ENCODE measurements at places on chromosomes 11 and 22.

DNA sequence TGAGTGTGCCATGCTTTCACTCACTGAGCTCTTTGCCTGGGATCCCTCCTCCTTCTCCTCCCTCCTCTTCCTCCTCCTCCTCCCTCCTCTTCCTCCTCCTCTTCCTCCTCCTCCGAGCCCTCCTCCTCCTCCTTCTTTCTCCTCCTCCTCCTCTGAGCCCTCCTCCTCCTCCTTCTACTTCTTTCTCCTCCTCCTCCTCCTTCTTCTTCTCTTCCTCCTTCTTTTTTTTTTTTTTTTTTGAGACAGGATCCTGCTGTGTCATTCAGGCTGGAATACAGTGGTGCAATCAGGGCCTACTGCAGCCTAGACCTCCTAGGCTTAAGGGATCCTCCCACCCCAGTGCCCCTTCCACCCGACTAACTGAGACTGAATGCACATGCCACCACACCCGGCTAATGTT is 62.3 kb downstream of the DEUP1 start:
- no peaks in the 10 kb centered on the region for H3K27me3 ChIP-seq
- DNase-seq: no peak
- no peak overlapping the region for H3K4me3 ChIP-seq
- no peaks in the 10 kb centered on the region for H3K36me3 ChIP-seq
- no peaks in the 10 kb centered on the region for H3K4me1 ChIP-seq

GRCh38 chr11:43360361-43361032 is 1.8 kb downstream of the TTC17 start:
- H3K27ac ChIP-seq: no peak overlapping the region
- no peaks in the 10 kb centered on the region for H3K4me1 ChIP-seq
- no peaks in the 10 kb centered on the region for H3K27me3 ChIP-seq
- no peak for DNase-seq
- H3K4me3 ChIP-seq: no peak overlapping the region
- no peaks in the 10 kb centered on the region for H3K36me3 ChIP-seq

DNA sequence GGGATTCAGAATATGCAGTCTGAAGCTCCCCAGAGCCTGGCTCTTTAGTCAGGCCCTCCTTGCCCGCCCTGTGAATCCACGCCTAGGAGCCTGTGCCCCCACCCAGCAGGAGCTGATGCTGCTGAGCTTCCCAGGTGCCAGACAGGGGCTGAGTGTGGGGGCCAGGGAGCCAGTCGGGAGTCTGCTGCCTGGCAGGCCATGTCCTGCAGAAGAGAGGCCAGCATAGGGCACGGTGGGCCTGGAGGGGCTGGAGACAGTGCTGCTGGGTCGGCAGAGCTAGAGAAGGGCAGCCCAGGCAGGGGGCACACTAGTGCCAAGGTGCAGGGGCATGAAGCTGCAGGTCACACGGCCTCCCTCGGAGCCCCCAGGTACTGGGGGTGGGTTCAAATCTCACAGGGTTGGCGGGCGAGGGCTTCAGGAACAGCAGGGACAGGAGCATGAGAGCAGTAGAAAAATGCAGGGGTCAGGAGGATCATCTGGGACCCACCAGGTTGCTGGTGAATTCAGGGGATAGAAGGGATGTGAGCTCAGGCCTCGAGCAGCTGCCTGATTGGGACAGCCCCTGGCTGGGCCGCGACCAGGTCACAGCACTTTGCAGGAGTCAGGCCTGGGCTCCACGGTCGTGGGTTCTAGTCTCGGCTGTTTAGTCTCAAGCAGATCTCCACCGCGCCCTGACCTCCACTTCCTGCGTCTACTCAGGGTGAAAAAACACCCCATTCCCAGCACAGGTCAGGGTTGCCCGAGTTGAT is 4.1 kb upstream of the SEPTIN5 start:
- peaks cover 18% of the 10 kb centered on the region for H3K27me3 ChIP-seq
- H3K4me3 ChIP-seq: no peak overlapping the region

DNA sequence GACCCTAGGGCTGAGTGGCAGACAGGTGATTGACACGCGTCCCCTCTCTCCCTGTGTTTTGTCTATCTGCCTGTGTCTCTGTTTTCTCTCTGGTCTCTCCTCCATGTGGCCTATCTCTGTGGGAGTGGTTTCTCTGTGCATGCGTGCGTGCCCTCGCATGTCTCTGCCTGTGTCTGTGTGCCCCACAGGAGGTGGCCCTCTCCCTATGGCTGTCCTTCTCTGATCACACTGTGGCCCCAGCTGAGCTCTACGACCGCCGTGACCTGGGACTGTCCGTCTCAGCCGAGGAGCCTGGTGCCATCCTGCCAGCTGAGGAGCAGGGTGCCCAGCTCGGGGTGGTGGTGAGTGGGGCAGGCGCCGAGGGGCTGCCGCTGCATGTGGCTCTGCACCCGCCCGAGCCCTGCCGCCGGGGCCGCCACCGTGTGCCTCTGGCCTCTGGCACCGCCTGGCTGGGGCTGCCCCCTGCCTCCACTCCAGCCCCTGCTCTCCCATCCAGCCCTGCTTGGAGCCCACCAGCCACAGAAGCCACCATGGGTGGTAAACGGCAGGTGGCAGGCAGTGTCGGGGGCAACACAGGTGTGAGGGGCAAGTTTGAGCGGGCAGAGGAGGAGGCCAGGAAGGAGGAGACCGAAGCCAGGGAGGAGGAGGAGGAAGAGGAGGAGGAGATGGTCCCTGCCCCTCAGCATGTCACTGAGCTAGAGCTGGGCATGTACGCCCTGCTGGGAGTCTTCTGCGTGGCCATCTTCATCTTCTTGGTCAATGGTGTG is 11.6 kb downstream of the TMEM132A start:
- no peak overlapping the region for H3K27ac ChIP-seq
- H3K27me3 ChIP-seq: no peaks in the 10 kb centered on the region
- no peaks in the 10 kb centered on the region for H3K4me1 ChIP-seq

- H3K36me3 ChIP-seq: no peaks in the 10 kb centered on the region
- no peak for DNase-seq
- no peak overlapping the region for H3K4me3 ChIP-seq
- no peak overlapping the region for H3K27ac ChIP-seq
These were observed 16.3 kb upstream of the VSIG10L2 start for GRCh38 chr11:125929445-125930075.

DNA sequence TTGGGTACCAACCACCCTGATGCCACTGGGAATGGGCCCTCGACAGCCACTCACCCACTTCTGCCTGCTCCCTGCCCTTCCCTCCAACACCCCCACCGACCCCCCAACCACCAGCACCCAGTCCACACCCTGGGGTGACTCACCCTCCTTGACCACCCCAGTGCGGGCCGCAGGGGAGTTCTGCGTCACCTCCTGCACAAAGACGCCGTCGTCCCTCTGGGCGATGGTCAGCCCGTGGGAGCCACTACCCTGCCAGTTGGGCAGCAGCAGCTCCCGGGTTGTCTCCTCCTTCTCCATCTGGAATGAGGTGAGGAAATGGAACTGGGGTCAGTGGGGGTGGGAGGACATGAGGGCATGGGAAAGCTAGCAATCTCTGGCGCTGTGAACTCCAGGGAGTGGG is 10.8 kb downstream of the AHNAK start:
- peaks cover 45% of the 10 kb centered on the region for H3K36me3 ChIP-seq
- H3K4me1 ChIP-seq: peaks cover 31% of the 10 kb centered on the region
- no peak for DNase-seq
- no peaks in the 10 kb centered on the region for H3K27me3 ChIP-seq

DNA sequence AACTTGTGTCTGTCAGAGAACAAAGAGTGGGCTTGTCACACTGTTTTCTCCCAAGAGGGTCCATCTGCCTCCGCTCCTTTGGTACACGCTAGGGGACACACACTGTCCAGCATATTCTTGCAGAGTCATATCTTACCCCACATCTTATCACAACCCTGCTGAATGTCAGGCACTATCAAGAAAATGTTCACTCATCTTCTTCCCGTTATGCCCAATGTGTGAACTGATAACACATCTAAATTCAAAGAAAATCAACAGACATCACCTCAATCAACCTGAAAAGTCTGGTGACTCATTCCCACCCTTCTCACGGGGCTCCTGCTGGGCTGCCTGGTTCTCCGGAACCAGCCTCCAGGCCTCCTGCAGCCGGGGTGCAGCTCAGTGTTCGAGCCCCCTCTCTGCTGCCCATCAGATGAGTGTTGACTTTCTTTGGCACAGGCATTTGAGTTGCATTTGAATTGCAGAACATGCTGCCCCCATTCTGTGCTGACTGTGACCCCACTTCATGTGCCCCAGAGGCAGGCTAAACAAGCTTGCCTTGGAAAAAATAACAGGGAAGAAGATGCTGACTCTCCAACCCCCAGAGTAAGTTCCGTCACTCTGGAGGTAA is 19.4 kb downstream of the GRAP2 start:
- H3K27ac ChIP-seq: no peak overlapping the region
- H3K4me1 ChIP-seq: no peaks in the 10 kb centered on the region
- DNase-seq: no peak
- no peaks in the 10 kb centered on the region for H3K27me3 ChIP-seq

GRCh38 chr22:44870021-44870420 is 117.6 kb downstream of the ARHGAP8 start:
- no peak for DNase-seq
- no peaks in the 10 kb centered on the region for H3K36me3 ChIP-seq
- H3K4me3 ChIP-seq: no peak overlapping the region
- H3K4me1 ChIP-seq: no peaks in the 10 kb centered on the region
- H3K27me3 ChIP-seq: no peaks in the 10 kb centered on the region

GRCh38 chr11:6480299-6480914 is 724 bp downstream of the ARFIP2 start:
- H3K27me3 ChIP-seq: no peaks in the 10 kb centered on the region
- peak overlapping the region; percentile 64 for H3K4me3 ChIP-seq
- peak overlapping the region; percentile 87 for H3K27ac ChIP-seq

GRCh38 chr11:131592734-131593133 is 222.3 kb downstream of the NTM start:
- no peak for DNase-seq
- no peak overlapping the region for H3K27ac ChIP-seq
- no peaks in the 10 kb centered on the region for H3K27me3 ChIP-seq
- H3K4me1 ChIP-seq: no peaks in the 10 kb centered on the region
- no peak overlapping the region for H3K4me3 ChIP-seq
- H3K36me3 ChIP-seq: no peaks in the 10 kb centered on the region

DNA sequence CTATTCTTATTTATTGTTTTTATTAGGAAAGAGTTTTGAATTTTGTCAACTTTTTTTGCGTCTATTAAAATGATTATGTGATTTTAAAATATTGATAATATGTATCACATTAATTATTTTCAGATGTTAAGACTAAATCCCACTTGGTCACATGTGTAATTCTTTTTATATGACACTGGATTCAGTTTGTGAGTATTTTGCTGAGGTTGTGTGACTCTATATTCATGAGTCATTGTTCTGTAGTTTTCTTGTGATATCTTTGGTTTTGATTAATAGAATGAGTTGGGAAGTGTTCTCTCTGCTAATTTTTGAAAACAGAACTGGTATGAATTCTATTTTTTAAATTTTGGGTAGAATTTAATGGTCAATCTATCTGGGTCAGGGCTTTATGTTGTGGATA is 317.9 kb downstream of the ETS1 start:
- H3K4me1 ChIP-seq: no peaks in the 10 kb centered on the region
- H3K27me3 ChIP-seq: no peaks in the 10 kb centered on the region
- no peak overlapping the region for H3K4me3 ChIP-seq
- no peak for DNase-seq

- DNase-seq: no peak
- no peak overlapping the region for H3K4me3 ChIP-seq
- H3K27me3 ChIP-seq: no peaks in the 10 kb centered on the region
- no peaks in the 10 kb centered on the region for H3K4me1 ChIP-seq
These were observed 19.8 kb downstream of the LRP4 start for GRCh38 chr11:46898396-46899095.

- H3K27me3 ChIP-seq: no peaks in the 10 kb centered on the region
- H3K27ac ChIP-seq: no peak overlapping the region
- H3K36me3 ChIP-seq: no peaks in the 10 kb centered on the region
- DNase-seq: peak; percentile 69
- no peaks in the 10 kb centered on the region for H3K4me1 ChIP-seq
These were observed 6.5 kb upstream of the SPON1 start for GRCh38 chr11:13955971-13956421.

- H3K27me3 ChIP-seq: no peaks in the 10 kb centered on the region
- no peak overlapping the region for H3K4me3 ChIP-seq
- no peaks in the 10 kb centered on the region for H3K36me3 ChIP-seq
- H3K27ac ChIP-seq: no peak overlapping the region
These were observed 24.1 kb downstream of the APOL3 start for GRCh38 chr22:36136475-36136874.

DNA sequence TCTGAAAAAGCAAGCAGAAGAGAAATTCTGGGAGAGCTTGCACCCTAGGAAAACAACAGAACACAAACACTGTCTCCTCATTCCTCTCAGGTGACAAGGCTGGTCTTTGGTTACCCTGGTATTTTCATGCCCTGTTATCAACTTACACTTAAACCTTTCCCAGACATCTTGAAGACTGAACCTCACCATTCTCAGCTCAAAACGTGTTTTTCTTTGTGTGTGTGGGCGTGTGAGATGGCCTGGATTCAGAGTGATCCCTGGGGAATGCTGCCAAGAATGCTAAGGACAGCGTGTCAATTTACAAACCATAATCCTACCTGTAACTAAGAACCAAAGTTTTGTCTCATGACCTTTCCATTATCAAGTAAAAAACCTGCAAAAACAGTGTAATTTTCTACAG is 33.3 kb downstream of the ELF5 start:
- no peak overlapping the region for H3K4me3 ChIP-seq
- H3K36me3 ChIP-seq: no peaks in the 10 kb centered on the region
- no peak overlapping the region for H3K27ac ChIP-seq
- H3K4me1 ChIP-seq: no peaks in the 10 kb centered on the region

DNA sequence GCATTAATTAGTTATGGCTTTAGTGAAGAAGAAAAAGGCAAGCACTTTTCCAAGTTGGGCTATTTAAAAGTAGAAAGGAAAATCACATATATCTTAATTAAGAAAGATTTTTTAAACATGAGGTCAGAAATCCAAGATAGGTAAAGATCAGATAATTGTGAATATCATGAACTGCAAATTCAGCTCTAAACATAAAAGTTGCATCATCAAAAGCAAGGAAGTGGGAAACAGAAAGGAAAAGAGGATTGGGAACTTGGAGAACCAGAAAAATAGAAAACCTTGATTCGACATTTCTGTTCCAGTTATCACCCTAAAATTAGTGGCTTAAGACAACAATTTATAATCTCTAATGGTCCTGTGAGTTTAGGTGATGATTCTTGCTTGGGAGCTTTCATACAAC is 17.5 kb downstream of the KBTBD3 start:
- H3K4me1 ChIP-seq: no peaks in the 10 kb centered on the region
- H3K4me3 ChIP-seq: no peak overlapping the region
- H3K36me3 ChIP-seq: no peaks in the 10 kb centered on the region

- H3K36me3 ChIP-seq: no peaks in the 10 kb centered on the region
- DNase-seq: no peak
- no peak overlapping the region for H3K27ac ChIP-seq
- no peaks in the 10 kb centered on the region for H3K27me3 ChIP-seq
These were observed 65.6 kb downstream of the SHANK2 start for GRCh38 chr11:71186806-71187205.

DNA sequence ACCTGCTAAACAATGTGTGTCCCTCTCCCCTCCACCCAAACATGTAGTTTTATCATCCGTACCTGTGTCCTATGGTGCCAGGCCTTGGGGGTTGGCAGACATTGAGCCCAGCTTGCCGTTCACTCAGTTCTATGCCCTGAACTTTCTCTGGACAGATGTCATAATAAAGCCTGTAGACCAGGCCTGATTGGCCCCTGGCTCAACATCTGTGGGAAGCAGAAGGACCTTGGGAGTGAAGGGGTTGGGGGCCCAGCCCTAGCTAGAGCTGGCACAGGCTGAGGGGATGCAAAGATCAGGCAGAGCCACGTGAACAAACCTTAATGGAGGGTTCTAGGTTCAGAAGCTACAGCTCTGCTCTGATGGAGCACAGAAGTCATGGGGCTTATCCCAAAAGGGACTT is 600.6 kb downstream of the BUD13 start:
- peak; percentile 1 for DNase-seq
- no peaks in the 10 kb centered on the region for H3K36me3 ChIP-seq
- H3K27me3 ChIP-seq: no peaks in the 10 kb centered on the region

GRCh38 chr22:43218786-43219185 is 31.9 kb upstream of the TTLL12 start:
- DNase-seq: no peak
- H3K27ac ChIP-seq: no peak overlapping the region
- no peaks in the 10 kb centered on the region for H3K4me1 ChIP-seq
- no peaks in the 10 kb centered on the region for H3K27me3 ChIP-seq
